AG10803 (cell line): ENCODE measurements at places on chromosomes 4 and X.

DNA sequence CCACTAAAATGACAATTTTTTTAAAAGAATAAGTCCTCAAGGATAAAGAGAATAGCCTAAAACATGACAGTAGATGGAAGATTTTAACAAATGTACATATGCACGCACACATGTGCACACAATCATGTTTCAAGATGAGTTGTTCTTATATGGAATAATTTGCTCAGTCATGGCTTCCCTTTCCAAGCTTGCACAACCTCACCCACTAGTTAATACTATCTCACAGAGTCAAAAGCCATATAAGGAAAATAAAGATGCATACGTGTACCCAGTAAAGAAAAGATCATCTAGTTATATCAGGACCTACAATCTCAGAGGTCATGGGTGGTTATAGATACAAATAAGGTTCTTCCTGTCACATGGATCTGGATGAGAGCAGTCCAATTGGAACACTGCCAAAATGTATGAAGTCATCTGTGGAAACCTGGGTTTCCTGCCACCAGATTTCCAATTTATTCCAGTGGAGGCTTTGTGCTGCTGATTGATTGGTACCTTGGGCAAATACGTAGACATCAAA lies 56.1 kb downstream of the FAM13A start:
- peak; percentile 17 for DNase-seq

DNA sequence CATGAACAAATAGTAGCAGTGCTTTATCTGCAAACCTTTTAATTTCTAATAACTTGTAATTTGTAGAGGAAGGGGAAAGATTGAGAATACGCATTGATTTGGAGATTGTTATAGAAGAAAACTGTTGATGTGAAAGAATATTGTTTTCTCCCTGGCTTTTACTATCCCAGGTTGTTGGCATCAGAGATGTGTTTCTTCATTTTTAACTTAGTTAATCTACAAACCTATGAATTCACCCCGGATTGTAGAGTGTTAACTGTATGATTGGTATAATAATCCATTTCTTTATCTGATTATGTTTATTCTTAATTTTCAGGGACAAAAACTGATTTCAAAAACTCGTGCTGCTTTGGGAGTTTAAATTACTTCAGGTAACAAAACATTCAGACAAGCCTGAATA lies 18.9 kb downstream of the AFP start:
- DNase-seq, result no peak

GRCh38 chrX:68723491-68724155 lies 76.2 kb downstream of the STARD8 start:
- no peak for DNase-seq

GRCh38 chr4:151152028-151152427 lies 52.6 kb downstream of the RPS3A start:
- DNase-seq, result no peak

DNA sequence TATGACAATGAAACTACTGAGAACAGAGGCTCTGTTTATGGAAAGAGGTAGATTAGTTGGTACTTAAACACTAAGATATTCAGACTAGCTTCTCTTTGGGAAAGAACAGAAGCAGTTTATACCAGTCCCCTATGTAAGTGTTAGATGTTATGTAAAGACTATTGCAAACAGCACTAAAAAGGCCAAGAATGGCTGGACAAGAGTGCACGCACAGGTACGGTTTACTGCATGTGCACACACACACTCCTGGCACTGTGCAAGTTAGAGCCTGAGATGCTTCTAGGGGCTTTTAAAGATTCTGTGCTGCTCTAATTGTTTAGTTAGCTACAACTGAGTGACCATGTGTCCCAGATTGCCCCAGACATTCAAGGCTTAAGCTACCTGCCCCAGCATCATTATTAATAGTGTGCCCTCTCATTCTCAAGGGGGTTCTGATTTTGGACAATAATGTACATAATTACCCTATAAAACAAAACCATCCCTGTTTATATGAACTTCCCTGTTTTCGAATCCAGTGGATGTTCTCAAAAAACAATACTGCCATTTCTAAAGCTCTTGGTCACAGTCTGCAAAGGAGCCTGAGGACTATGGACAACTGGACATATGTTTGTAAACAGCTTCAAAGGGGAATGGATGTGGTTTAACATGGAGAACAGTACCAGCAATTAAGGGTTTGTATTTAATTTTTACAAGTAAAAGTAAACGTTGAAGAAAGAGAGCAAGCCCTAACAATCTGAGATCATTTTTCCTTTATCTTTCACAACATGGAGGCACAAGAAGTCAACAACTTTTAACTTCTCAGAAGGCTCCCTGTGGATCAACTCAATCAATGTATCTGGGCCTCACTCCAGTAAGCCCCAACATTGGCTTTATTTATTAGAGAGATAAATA lies 2.0 kb downstream of the SETD7 start:
- no peak for DNase-seq

DNA sequence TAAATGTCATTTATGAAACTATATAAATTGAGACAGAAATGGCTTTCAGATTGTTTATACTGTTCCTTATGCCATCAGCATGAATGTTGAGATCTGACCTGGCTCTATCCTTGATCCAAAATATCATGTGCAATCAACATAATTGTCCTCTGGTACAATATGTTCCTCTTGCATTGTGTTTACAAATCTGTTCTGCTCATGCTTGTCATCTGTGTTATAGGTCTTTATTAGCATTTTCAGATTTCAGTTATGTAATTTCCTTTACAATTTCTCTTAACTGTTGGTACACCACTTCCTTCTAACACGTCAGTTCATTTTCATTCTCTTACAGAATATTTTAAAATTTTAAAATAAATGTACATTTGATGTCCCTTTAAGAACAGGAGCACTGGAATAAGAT lies 1.6 kb downstream of the HPGD start:
- DNase-seq, result no peak

DNA sequence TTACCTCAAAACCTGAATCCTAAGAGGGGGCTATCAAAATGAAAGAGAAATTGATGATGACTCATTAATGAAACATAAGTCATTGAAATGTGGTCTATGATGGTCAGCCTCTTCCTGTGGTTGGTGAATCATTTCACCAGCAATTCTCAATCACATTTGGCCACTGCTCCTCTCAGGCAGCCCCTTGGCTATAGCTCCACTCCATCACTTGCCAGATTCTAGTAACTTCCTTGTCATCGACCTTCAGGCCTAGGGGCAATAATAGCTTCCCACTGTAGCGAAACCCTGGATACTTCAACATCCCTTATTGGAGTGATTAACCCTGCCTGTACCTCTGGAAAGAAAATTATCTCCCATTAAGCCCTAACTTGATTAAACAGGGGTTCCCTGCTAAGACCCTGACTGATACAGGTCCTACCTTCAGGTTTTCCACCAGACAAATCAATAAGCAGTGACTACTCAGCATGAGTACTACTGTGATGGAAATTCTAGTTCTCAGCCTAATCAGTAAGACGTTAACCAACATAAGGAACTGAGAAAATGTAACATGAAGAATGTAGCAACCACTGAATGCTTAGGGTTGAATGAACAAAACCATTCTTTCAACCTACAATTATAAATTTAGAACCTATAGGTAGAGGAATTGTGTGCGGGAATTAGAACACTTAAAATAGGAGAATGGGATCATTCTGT lies 30.4 kb downstream of the ADH7 start:
- DNase-seq, result peak; percentile 97

DNA sequence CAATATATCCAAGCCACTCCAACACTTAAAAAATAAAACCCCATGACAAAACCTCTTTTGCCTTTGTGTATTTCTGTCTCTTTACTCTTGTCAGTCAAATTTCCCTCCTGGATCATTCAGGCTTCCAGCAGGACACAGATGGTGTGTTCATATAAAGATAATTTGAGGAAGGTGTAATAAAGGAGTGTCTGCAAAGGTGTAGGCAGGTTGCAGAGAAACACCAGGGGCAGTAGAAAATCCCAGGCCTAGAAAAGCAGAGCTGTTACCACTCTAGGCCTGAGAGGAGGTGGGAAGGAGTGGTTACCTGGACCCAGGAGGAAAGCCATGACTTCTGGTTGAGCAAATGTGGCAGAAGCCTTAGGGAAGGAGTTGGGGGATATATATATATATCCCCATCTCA lies 28.8 kb downstream of the CHRNA9 start:
- no peak for DNase-seq
